CD4-positive, alpha-beta T cell treated with Interleukin-17A for 4 hours (primary cell): ENCODE measurements at places on chromosomes 7 and 10.

DNA sequence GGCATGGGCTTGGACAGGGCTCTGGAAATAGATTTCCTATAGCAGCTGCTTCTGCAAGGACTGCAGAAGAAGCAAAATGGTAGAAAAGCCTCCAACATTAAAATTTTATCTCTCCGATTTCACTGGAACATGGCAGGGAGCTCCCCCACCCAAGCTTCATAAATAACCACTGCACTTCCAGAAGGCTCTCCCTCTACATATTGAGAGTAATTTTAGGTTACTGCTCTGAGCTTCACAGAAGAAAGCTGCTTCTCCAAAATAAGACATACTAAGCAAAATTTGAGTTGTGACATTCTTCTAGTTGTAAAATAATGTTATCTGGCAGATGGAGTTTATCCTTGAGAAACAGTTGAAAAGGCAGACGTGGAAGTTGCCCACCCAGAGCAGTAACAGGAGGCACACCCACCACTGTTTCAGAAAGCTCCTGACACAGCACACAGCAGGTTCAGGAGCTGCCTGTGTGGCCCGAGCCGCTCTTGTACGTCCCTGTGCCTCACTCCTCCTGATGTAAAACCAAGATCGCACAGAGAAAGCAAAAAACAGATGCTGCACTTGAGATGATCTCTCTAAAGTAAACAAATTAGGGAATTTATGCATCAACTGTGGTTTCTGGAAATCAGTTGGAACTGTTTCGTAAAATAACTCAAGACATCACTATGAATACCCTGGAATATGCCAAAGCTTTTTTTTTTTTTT is 621.0 kb downstream of the PARD3 start:
- no peak for DNase-seq

GRCh38 chr7:19051767-19052375 is 65.6 kb downstream of the TWIST1 start:
- peak; percentile 21 for DNase-seq

GRCh38 chr7:130096243-130096827 is 26.0 kb downstream of the KLHDC10 start:
- DNase-seq = no peak

- DNase-seq = no peak
Observed at GRCh38 chr7:138374119-138374693, 85.9 kb upstream of the TRIM24 start.

- DNase-seq = no peak
Observed at GRCh38 chr10:98673171-98673782, 226.5 kb upstream of the HPS1 start.

- DNase-seq = no peak
Observed at GRCh38 chr10:110691139-110691538, 47.0 kb downstream of the RBM20 start.

GRCh38 chr7:36217211-36217960 is 64.3 kb downstream of the EEPD1 start:
- no peak for DNase-seq

DNA sequence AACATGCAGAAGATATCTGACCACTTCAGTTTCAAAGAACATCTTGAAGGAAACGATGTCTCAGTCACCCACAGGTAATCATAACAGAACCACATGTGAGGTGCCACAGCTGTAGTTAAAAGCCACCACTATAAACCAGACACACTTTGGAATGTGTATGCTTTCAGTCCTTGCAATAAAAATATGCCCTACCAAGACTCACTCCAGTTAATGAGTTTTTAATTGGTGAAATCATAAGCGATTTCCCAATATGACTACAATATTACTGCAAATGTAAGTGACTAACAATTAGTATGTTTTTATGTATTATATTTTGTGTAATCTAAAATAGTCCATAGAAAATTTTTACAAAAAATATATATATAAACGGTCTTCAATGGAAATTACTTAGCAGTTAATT is 428.2 kb downstream of the PARD3 start:
- DNase-seq = no peak

DNA sequence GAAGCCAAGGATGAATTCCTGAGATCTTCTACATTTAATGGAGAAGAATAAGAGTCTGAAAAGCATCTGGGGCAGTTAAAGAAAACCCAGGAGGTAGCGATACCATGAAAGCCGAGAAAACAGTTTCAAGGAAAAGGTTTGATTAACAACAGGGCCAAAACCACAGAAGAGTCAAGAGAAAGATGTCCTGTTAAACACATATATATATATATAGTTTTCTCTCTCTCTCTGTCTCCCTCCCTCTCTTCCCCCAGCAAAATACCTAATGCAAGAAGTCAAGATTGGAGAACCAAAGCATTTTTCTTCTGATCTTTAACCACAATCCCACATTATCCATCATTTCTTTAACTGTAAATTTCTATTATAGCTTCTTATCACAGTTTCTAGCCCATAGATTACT is 261.4 kb downstream of the SNX13 start:
- DNase-seq = no peak

DNA sequence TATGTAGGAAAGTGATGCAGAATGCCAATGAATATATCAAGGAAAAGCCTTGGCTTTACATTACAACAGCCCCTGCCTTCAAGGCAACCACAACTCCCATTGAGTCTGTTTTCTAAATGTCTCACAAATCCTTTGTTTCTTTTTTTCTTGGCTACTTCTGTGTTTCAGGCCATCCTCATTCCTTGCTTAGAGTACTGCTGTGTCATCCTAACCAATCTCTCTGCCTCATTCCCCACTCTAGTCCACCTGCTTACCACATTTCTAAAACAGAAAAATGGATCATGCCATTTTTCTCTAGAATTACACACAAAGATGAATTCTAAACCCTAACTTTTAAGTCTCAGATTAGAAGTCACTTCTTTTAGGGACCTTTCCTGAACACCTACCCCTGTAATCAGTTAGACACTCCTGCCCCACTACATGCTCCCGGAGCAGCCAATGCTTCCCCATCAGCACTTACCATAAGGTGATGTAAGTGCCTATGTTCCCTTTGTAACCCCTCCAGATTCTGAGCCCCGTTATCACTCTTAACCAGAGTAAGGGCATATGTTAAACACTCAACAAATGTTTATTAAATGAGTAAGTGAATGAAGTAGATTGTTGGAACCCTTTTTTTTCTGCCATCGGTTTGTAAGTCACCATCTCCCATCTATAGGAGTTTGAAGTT is 2.8 kb downstream of the BORCS7 start:
- DNase-seq = no peak
